ENCODE measurements at places on chromosomes 11 and 22. TPM values are rescaled to one million over a fixed set of nuclear protein-coding genes. Genes with fewer than 3 reads are reported as not detected.

OR8A1 gene
- total RNA-seq = not detected

YPEL4 gene
- 1.9 TPM for total RNA-seq

SLC36A4 gene
- total RNA-seq = 20.0 TPM

FAM111A gene
- 46.3 TPM for total RNA-seq

RHOG gene
- 17.7 TPM for total RNA-seq

PATE2 gene
- not detected for total RNA-seq

ZNRD2 gene
- total RNA-seq = 41.4 TPM

EEF1G gene
- 1,423 TPM for total RNA-seq

SEPTIN3 gene
- 1.5 TPM for total RNA-seq

MMP13 gene
- not detected for total RNA-seq

GLYAT gene
- 69.0 TPM for total RNA-seq

ATM gene
- total RNA-seq = 86.9 TPM

Data from metanephros (tissue), 2 donors.